GM12865 (cell line): ENCODE measurements at places on chromosomes 1 and 21.

DNA sequence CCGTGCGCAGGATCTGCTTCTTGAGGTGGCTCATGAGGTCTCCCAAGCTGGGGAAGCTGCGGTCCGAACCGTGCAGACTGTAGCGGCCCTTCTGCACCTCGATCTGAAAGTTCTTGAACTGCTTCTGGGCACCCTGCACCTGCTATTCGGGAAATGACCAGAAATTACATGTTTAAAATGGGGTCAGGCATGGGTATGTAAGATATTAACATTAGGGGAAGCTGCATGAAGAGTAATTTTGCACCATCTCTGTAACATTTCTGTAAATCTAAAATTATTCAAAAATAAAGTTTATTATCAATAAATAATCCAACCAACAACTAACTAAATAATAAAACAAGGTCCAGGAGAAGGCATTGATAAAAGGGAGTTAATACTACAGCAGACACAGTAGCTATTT lies 110.7 kb downstream of the RAVER2 start:
- DNase-seq, result no peak

- no peak for DNase-seq
Observed at GRCh38 chr1:180193141-180194047, 36.7 kb upstream of the LHX4 start.

GRCh38 chr21:17050156-17050555 lies 462.7 kb upstream of the CXADR start:
- DNase-seq, result no peak

DNA sequence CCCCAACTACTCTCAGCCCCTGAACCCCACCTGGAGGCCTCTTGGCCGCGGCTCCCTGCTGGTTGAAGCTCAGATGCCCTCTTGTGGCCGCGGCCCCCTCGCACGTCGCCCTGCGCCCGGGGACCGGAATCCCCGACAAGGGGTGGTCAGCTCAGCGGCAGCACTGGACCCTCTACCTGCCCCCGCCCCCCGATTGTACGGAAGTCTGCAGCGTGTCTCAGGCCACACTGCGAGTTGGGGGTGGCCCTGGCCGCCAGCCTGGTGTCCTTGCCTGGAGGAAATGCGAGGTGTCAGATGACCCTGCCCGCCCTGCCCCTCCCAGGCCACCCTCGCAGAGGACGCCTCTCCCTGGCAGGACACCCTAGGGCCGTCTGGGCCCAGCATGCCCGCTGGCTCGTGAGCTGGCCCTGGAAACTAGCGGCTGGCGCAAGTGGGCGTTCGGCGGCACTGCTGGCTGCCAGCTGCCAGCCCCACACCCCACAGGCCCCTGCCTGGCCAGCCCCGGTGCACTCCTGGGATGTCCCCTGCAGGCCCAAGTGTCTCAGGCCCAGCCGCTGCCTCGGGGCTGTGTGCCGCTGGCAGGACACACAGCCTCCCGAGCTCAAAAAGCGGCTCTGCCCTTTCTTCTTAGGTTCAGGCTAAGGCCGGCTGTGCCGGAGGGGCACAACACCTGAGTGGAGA lies 60.8 kb downstream of the EDN2 start:
- DNase-seq, result no peak

DNA sequence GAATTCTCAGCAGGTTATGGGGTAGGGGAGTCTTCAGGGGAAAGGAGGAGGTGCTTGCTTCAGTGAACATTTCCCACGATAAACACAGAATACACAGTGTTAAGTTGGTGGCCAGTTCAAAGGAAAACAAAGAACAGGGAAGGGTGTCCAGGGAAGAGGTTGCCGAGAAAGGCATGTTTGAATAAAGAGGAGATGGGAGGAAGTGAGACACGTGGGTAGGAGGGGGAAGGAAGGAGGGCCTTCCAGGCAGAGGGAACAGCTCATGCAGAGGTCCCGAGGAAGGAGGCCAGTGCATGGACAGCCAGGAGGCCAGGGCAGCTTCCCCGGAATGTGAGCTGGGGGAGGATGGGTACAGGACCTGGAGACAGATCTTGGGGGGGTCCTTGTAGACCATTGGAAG lies 130.3 kb upstream of the TMEM51 start:
- DNase-seq, result no peak

DNA sequence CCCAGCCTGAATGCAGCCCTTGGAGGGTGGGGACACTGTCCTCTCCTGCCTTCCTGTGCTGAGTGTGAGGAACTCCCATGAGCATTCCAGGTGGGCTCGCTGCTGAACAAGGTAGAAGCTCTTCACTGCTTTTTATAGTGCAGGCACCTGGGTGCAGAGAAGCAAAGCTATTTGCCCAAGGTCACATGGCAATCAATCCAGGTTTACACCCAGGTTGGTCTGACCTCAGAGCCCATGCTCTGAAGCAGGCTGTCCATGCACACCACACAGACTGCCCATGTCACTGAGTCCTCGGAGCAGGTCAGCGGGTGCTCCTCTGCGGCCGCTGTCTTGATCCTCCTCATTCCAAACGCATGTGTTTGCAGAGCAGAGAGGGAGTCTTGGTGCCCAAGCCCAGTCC lies 323.4 kb upstream of the VAMP3 start:
- no peak for DNase-seq

DNA sequence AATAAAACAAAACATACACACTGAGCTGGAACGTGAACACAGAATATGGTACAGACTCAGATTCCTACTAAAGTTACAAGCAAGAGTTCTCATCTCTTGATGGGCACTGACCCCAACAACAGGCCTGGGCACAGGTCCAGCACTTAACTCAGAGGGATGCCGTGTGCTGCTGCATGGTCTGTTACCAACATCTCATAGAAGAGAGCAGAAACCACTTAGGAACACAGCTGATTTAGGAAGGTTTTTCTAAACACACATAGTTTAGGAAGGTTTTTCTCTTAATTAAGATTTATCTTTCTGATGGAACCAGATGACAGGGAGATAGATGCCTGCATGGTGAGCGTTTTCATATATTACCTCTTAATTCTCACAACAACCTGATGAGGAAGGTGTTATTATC lies 1.5 kb downstream of the GCLM start:
- peak; percentile 1 for DNase-seq

GRCh38 chr21:43842742-43843141 lies 22.3 kb upstream of the AGPAT3 start:
- DNase-seq, result peak; percentile 59
